Stimulated activated CD4-positive, alpha-beta T cell treated with anti-CD3 and anti-CD28 coated beads, Interleukin-1b, Interleukin-23, amount 100 ng/mL, for 4 hours (primary cell): ENCODE measurements at places on chromosomes 6 and 20.

DNA sequence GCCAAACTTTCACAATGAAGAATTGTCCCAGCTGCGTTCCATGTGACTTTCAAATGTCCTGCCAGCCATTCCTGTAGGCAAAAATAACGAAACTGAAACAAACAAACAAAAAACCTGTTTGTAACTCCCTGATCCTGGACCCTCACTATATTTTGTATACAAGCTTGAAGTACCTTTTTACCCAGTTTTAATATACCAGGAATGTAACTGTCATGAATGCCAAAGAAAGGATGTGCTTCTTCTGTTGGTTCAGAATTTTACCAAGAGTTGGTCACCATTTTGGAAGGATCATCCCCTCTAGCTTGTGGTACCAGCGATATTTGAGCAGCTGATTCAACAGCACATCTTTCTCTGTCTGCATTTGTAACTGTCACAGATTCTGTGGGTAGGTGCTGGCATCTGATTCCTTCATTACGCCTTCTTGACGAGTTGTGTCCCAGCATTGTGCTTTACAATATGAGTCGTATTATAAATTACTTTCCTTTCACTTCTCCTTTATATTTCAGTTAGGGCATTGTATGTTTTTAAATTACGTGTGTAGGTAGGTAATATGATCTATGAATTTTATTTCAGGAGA, 93.9 kb downstream of the DLGAP4 start:
- DNase-seq: no peak

DNA sequence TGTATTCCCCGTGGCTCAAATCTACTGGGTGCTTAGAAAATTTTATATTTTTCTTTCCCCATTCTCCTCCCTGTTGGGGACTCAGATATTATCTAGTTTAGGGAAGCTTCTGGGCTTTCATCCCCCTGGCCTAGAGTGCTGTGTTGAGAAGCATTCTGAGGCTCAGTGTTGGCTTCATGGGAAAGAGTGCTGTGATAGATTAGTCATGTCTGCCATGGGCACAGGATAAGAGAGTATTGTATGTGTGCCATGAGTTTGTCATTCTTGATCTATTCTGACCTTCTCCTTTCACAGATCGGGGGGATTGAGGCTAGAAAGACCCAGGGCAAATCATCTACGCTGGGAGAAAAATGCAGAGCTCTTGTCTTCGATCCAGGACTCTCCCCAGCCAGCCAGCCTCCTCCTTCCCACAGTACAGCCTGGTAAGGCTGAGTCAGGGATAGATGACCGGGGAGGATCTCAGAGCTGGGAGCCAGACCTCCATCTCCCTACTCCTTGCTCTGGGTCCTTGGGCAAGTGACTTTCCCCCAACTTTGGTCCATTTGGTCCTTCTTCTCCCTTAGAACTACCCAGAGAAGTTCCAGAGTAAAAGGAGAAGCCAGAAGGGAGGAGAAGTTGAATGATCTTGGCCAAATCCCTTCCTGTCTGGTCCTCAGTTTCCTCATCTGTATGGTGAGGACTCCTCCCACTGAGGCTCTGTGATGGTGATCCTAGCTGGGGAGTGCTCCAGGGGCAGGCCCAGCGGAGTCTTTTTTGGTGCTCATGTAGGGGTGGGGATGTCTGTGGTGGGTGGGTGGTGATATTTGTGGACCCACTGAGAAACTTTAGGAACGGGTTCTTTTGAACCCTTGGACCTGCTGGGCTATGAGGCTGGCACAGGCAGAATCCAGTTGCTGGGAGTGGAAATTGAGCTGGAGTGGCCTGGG, 5.0 kb downstream of the SRC start:
- no peak for DNase-seq

- no peak for DNase-seq
Observed at GRCh38 chr6:44356487-44356886, 14.0 kb downstream of the SPATS1 start.

DNA sequence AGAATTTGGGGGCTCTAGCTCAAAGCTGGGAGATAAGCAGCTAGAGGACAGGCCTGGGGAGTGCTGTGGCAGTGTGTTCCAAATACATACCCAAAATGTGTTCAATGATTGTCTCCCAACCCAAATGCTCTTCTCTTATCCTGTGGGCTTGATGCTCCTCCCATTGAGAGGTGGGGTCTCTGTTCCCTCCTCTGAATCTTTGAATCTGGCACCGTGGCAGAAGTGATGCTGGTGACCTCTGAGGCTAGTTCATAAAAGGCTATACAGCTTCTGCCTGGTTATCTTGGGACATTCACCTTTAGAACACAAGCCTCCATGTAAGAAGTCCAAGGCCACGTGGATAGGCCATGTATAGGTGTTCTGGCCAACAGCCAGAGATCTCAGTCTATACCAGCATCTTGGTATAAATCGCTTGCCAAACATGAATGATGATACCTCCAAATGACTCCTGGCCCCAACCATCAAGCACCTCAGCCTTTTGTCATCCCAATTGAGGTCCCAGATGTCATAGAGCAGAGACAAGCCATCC, 15.9 kb upstream of the MYBL2 start:
- no peak for DNase-seq

GRCh38 chr6:130134582-130134981, 88.2 kb downstream of the SAMD3 start:
- no peak for DNase-seq

DNA sequence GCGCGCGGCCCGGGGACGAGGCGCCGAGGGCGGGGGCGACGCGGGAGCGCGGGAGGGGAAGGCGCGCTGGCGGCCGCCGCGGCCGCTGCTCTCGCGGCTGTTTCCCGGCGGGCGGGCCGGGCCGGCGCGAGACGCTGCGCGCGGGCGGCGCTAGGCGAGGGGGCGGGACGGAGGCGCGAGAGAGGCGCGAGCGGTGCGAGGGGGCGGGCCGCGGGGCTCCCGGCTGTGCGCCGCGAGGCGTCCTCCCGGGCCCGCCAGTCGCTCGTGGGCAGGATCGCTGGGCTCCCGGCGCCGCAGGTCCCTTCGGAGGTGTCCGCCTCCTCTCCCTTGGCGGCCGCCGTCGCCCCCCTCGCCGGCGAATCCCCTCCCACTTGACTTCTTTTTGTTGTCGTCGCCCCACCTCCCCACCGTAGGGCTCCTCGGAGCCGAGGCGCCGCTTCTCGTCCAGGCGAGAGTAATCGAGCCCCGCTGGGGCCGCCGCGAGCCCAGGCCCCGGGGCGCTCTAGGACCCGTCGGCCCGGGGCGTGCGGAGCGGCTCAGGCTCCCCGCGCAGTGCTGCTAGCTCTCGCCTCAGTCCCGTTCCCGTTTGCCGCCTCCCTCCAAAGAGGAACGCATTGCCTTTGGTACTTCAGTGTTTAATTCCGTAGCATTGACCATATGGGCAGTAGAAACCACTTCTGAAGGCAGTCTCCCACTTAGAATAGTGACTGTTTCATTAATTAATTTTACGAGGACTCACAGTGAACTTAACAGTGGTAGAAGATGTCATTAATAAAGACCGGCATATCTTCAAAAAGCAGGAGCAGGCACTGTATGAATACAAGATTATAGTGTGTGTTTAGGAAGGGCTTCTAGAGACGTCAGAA, at the start of gene RANBP9:
TSS of gene RANBP9 (minus strand) at position 103 of the 866 bp plus-strand sequence. CDS start 330 bp downstream, outside the sequence.
- DNase-seq: peak; percentile 83

GRCh38 chr6:43772681-43773049, 2.7 kb downstream of the VEGFA start:
- no peak for DNase-seq

DNA sequence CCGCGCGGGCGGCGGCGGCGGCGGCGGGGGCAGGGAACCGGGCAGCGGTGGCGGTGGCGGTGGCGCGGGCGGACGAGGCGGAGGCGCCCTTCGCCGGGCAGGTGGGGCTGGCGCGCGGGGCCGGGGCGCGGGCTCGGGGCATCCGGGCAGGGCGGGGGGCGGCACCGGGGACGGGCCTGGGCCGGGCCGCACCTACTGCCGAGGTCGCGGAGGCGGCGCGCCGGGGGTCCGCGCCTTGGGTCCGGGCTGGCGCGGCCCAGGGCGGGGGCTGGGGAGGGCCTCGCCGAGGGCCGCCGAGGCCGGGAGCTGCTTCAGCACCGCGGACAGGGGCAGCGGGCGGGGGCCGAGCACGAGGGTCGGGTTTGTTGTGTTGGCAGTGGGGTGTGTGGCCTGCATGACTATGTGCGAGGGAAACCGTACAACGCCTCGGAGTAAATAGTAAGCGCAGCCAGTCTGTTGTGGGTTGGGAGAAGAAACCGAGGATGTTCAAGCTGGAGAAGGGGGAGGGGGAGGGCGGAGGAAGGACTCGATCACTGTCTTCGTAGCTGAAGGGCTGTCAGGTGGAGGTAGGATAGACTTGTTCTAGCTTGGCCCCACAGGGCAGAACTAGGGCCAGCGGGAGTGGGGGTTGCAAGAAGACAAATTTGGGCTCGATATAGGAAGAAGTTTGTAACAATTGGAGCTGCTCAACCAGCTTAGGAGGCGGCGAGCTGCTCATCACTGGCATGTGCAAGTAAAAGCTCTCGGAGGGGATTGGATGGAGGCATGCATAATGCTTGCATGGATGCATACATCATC, 593 bp downstream of the MMP24 start:
- DNase-seq: peak; percentile 39

GRCh38 chr6:135449246-135449645, 48.3 kb downstream of the AHI1 start:
- no peak for DNase-seq
